B cell (primary cell): ENCODE measurements at places on chromosomes 7 and 10.

- no peak for DNase-seq
Measured at GRCh38 chr7:50856806-50857205, 74.1 kb upstream of the GRB10 start.

DNA sequence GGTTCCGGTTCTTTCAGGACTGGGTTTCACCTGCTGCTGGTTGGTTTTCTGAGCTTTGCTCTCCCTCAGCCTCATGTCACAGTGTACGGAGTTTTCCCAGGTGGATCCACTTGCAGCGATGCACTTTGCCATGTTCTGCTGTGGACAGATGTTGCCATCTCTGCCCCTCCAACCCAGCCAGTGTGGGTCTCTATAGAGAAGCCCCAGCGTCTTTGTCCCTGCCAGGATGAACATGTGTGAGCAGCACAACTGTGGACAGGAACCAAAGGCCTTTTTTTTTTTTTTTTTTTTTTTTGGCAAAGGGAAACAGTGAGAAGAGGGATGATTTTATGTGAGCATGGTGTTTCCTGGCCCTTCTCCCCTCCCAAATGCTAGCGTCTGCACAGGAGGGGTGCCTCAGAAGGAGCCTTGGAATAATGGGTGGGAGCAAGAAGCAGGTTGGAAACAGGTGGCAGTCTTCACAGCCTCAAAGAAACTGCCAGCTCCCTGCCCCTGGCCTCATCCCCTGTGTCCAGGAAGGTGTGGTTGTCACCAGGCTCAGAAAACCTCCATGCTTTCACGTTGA lies 106.5 kb downstream of the RPS24 start:
- DNase-seq: no peak

- DNase-seq: no peak
Measured at GRCh38 chr10:133072196-133072595, 15.5 kb upstream of the ADGRA1 start.

DNA sequence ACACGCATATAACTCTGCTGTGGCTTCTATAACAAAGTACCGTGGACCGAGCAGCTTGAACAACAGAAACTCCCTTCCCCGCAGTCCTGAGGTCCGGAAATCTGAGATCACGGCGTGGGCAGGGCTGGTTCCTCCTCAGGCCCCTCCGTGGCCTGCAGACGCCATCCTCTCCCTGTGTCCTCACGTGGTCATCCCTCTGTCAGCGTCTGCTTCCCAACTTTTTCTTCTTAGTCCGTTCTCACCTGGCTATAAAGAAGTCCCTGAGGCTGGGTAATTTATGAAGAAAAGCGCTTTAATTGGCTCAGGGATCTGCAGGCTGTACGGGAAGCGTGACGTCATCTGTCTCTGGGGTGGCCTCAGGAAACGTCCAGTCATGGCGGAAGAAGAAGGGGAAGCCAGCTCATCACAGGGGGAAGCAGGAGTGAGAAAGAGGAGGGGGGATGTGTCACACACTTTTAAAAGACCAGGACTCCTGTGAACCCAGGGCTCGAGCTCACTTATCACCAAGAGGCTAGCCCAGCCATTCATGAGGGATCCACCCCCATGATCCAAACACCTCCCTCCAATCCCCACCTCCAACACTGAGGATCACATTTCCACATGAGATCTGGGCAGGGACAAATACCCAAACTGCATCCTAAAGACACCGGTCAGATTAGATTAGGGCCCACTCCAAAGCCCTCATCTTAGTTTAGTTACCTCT lies 91.2 kb upstream of the INSIG1 start:
- peak; percentile 85 for DNase-seq

GRCh38 chr10:22369434-22370072 lies 24.3 kb downstream of the SPAG6 start:
- DNase-seq: no peak

DNA sequence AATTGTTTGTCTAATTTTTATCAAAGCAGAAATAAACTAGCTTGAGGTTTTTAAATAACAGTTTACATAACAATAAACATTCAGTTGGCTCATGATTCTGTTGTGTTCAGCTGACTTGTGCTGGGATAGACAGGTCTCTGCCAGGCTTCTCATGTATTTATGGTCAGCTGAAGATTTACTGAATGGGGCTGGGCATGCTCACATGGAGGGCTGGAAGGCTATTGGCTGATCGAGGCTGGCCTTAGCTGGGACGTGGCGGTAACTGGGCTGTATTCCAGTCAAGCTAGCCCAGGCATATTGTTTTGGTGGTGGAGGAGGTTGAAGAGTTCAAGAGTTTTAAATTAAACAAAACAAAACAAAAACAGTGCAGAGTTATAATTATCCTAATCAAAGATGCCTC lies 251.0 kb upstream of the MTPN start:
- no peak for DNase-seq

- DNase-seq: no peak
Measured at GRCh38 chr10:113159563-113159962, 209.5 kb downstream of the TCF7L2 start.

DNA sequence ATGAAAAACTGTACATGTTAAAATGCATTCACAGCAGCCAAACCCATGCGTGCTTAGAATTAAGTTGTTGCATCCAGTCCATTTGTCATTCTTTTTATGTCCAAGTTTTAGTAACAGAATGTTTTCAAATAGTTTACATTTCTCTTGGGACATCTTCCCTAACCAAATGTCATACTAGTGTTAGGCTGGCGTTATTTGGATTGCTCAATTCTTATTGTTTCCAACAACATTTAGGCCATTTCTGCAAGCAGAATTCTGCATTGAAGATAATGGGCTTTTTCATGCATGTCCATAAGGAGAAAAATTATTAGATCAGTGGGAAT lies 203.0 kb downstream of the HIBADH start:
- no peak for DNase-seq

GRCh38 chr7:29547421-29547820 lies 16.2 kb upstream of the PRR15 start:
- DNase-seq: no peak

GRCh38 chr7:101631224-101631714 lies 2.2 kb upstream of the MYL10 start:
- DNase-seq: no peak

GRCh38 chr7:108067844-108068243 lies 62.3 kb downstream of the LAMB4 start:
- DNase-seq: no peak

GRCh38 chr10:64174666-64175255 lies 653.6 kb downstream of the REEP3 start:
- DNase-seq: no peak

DNA sequence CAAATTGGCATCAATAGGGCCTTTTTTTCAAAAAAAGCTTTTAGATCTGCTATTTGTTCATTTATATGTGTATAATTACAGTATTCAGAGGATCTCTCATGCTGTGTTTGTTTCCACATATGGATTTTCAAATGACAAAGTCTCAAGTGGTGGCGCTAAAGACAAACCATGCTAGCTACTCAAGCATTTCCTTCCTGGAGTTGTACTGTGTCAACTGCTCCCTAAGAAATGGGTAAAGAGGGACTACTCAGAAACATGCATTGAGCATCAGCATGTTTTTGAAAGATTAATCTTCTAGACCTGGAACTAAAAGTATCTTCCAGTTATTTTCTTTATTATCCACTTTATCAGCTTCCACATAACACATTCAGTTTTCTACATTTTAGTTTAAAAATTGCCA lies 12.7 kb downstream of the CNTNAP2 start:
- no peak for DNase-seq

GRCh38 chr7:147245274-147245673 lies 1128.7 kb downstream of the CNTNAP2 start:
- peak; percentile 31 for DNase-seq
